Esophagus mucosa (tissue), 1 donor: ENCODE measurements at places on chromosomes 3 and 15. TPM values are rescaled to one million over a fixed set of nuclear protein-coding genes. Genes with fewer than 3 reads are reported as not detected.
A peak's percentile ranks its signal among the peaks of the same experiment; 100 is the strongest.

The CYP1A2 gene
- not detected for total RNA-seq

The TRIM42 gene
- not detected for total RNA-seq

The ZNF774 gene
- total RNA-seq = 2.4 TPM

DNA sequence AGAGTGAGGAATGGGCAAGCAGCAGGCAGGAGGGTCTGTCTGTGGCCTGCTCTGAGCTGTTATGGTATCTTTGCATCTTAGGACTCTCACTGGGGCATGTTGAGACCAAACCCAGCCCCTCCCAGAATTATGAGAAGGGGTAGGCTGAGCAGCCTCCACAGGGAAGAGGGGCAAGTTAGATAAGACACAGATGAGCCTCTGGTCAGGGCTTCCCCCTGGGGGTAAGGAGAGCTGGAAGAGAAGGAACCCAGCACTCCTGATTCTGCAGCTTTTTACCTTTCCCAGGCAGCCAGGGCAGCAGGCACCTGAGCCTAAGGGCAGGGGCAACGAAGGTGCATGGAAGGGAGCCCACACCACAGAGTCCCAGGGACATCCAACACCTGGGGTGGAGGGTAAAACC lies 19.3 kb downstream of the DUOX1 start:
- ATAC-seq = no peak

GRCh38 chr3:13025778-13026518 lies 47.3 kb downstream of the IQSEC1 start:
- ATAC-seq = no peak

- peak; percentile 98 for ATAC-seq
These were observed 25.1 kb downstream of the SSUH2 start for GRCh38 chr3:8619548-8619947.

- no peak for ATAC-seq
These were observed 3.1 kb upstream of the FOXB1 start for GRCh38 chr15:60000824-60001609.
